NCI-H510A (cell line): ENCODE measurements at places on chromosomes 11 and 22.

- DNase-seq: no peak
Measured at GRCh38 chr22:40400159-40400558, 29.8 kb downstream of the SGSM3 start.

GRCh38 chr11:76682684-76683083 lies 12.1 kb upstream of the LRRC32 start:
- DNase-seq: no peak

GRCh38 chr11:71064702-71065515 lies 187.5 kb downstream of the SHANK2 start:
- DNase-seq: no peak

GRCh38 chr22:27203276-27203660 lies 545.9 kb downstream of the MIAT start:
- no peak for DNase-seq
